LHCN-M2 (cell line): ENCODE measurements at places on chromosomes 5 and 9. TPM values are rescaled to one million over a fixed set of nuclear protein-coding genes. Genes with fewer than 3 reads are reported as not detected.

IFNA13 gene
- total RNA-seq, result not detected in 2 replicates

ARHGEF39 gene
- total RNA-seq, result 4.4 and 4.5 TPM in 2 replicates

AIF1L gene
- total RNA-seq, result 0.06 TPM in 1 of 2 replicates, not detected in the other

PCDHGA6 gene
- total RNA-seq, result 0.77 and 0.98 TPM in 2 replicates

GPSM1 gene
- 34.1 and 34.4 TPM in 2 replicates for total RNA-seq

TSSK1B gene
- total RNA-seq, result 0.06 and 0.52 TPM in 2 replicates

CCL21 gene
- not detected in 2 replicates for total RNA-seq

GEMIN5 gene
- total RNA-seq, result 22.6 and 27.3 TPM in 2 replicates

ATP6V1G1 gene
- 117 and 126 TPM in 2 replicates for total RNA-seq

RASGRF2 gene
- under 0.01 TPM in 1 of 2 replicates, not detected in the other for total RNA-seq

PRR16 gene
- 30.3 and 34.1 TPM in 2 replicates for total RNA-seq

DNA sequence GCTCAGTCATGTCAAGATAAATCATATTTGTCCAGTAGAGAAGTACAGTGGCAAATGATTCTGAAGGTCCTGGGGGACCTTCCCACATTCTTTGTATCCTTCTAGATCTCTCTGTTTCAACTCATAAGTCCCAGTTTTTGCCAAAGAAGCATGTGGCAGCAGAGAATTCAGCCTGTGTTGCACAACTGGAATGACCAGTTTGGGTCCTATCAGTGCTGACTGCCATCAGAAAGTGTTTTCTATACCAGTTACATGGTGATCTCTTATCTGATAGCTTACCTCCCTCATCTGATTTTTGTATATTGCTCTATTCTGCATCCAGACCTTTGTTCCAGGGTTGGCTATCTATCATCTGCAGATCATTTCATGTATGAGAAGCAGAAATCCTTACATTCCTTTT lies 21.7 kb downstream of the GM2A start:
- DNase-seq, result no peak

GRCh38 chr5:150556859-150557508 lies 49.1 kb downstream of the NDST1 start:
- DNase-seq, result no peak

DNA sequence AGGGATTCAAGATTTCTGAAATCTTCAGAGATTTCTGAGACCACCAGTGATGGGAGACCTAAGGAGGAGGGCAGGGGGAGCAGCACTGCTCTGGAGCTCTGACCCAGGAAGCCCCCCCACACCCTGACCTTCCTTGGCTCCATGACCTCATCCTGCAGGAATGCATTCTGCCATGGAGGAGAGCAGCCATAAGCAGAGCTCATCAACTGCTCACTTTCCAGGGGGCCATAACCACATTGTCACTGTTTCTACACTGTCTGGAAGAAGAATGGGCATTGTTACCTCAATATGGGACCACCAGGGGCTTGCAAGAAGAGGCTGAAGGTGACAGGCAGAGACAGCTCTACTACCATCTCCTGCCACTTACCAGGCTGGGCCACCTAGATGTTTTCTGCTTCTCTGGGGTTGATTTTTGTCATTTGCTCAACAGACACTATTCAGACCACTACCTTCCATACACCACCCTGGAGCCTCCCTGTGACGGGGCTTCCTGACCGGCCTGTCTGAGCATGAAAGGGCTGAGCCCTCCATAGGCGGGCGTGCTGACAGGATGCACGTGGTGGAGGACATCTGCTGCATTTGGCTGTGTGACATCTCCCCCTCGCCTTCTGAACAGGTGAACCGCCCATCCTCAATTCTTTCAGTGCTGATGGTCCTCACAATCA lies 2.3 kb upstream of the TSC1 start:
- peak; percentile 64 for DNase-seq

DNA sequence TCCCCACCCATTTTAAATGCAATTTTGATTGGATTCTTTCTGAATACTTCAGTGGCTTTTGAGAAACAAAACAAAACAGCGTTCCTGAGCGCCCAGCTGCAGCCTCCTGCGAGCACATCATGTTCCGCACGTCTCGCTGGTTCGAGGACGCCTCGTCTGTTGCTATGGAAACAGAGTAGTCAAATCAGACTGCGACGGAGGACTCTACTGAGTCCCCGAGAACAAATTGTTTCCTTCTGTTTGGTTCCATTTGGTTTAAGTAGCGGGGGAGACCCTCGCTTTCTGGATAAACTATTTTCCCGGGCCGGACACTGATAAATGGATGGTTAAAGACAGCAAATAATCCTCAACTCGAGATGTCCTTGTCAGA lies 69.0 kb downstream of the SLC28A3 start:
- peak; percentile 71 for DNase-seq

- DNase-seq, result no peak
These were observed 5.5 kb downstream of the MVB12B start for GRCh38 chr9:126331964-126332748.

DNA sequence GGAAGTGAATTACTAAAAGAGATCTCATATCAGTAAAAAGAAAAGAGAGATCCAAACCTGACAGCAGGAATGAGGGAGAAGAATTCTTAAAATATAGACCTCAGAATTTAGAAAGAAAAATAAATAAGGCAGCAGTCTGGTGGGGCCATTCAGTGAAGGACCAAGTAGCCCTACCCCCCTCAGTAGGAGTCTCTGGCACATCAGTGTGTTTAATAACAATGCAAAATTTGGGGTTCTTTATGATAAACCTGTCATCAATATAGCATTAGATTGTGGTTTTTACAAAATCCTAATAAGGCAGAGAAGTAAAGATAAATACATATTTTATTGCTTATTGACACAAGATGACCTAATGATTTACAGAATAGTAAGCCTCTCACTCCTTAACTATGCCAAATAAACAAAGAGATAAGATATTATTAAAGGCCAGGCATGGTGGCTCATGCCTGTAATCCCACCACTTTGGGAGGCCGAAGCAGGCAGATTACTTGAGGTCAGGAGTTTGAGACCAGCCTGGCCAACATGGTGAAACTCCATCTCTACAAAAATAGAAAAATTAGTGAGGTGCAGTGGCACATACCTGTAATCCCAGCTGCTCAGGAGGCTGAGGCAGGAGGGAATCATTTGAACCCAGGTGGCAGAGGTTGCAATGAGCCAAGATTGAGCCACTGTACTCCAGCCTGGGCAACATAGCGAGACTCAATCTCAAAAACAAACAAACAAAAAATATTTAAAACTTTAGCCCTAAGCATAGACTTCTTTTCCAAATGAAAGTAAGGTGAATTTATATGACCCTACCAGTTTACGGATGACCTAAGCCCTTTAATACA lies 108.6 kb downstream of the BASP1 start:
- no peak for DNase-seq

DNA sequence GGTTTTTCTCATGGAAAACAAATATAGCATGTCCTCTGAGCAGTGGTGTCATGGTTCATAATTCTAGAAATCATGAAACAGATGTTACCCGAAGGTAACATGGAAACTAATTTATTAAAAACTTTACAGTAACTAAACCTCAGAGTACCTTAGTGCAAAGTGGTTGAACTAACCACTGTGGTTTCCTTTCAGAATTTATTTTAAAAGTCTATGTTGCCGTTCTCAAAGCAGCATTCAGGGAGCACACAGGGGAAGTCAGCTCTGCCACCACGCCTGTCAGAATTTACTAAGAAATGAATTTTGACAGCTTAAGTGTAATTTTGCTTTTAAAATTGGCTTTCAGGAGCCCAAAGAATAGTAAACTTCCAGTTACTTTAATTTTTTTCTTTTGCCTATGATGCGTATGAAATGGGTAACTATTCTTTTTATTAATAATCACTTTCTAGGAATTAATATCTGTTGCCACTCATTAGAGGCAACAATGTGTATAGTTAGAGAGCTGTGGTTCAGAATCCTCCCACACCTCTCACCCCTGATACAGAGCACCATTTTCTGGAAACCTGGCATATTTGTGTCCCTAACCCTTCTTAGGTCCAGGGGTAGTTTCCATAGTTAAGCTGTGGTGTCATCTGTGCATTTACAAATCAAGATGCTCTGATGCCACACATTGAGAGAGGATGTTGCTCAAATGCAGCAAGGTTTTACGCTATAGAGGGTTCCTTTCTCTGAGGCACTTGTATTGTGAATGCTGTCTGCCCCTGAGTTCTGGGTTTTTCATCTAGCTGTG lies 202.6 kb downstream of the ZSWIM6 start:
- DNase-seq, result no peak

DNA sequence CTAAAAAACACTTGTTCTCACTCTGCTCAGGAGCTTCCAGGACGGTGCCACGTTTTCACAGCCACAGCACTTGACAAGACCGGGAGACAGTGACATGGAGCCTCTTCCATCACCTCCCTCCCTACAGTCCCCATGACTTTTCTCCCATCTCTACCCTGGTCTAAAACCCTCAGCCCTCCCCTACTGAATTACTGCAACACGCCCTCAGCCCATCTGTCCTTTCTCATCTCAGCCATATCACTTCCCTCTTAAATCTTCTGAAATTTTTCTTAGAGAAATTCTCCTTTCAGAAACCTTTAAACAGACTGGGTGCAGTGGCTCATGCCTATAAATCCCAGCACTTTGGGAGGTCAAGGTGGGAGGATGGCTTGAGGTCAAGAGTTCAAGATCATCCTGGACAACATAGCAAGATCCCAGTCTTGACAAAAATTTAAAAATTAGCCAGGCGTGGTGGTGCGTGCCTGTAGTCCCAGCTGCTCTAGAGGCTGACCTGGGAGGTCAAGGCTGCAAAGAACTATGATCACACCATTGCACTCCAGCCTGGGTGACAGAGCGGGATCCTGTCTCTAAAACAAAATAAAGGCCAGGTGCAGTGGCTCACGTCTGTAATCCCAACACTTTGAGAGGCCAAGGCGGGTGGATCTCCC lies 125.8 kb downstream of the MYO10 start:
- peak; percentile 37 for DNase-seq

DNA sequence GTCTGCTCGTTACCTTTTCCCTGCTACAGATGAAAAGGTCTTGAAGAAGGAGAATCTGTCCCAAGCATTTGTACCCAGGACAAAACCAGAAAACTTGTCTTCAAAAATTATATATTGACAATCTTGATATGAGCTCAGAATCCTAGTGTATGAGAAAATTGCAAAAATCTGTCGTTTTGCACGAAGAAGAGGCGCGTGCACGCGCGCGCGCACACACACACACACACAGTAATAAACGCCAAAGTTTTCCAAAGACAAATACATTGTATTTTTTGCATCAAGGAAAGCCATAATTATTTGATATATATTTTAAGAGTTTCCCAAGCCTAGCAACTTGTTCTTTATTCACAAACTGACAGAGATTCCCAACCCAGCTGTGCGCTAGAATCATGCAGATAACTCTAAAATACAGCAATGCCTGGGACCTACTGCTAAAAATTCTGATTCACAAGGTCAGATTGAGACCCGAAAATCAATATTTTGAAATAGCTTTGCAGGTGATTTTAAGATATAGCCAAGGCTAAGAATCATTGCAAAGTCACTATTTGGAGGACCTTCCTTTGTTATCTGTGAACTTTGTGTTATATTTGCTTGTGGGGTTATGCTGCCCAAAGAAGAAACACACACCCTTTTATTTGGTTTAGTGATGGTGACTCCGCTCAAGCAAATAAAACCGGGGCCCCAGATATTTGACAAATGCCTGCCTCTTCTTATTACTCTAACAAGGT lies 1287.7 kb upstream of the CDH6 start:
- DNase-seq, result no peak

DNA sequence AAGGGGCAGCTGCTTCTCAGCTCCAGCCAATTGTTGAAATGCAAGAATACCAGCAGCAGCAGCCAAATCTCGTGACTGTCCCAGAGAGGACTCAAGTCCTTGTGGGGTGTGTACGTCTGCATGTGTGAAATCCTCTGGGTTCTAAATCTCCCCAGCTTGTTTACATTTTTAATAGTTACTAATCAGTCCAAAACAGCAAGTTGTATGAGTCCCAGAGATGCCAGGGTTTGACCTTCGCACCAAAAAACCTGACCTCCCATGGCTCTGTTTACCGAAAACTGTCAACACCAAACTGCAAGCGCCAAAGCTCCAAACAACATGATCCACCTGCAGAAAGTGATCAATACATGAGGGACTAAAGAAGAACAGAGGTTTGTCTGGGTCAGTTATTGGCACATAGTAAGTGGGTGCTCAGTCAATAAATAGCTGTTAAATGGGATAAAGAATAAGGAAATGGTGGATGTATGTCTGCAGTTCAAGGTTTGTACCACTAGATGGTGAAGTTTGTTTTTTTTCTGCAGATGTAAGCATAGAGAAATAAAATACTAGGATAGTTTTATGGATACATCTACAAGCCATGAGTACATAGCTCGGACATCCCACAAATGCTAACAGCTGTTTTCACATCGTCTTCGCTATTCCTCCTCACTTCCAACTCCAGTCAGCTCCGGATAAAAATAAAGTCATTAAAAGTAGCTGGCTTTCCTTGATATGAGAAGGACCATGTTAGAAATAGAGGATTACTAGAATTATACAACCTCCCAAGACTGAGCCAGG lies 85.3 kb upstream of the ADRB2 start:
- DNase-seq, result peak; percentile 85

DNA sequence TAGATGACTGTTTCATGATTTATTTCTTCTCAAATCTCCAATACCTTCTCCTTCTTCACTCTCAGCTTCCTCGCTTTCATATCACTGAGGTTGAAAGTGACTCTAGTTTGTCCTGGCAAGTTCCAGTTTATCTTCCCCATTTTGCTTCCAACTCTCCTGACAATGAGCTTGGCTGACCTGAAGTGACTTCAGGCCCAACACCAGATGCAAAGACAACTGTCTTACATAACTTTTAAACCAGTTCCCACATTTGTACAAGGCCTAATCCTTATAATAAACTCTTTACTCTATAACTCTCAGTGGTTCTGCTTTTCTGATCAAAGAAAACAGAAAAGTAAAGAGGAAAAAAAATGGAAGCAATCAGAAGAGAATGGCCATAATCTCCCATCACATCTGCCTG lies 22.0 kb downstream of the GNG10 start:
- DNase-seq, result no peak

- DNase-seq, result no peak
These were observed 453.2 kb downstream of the CDH18 start for GRCh38 chr5:19534751-19535150.

GRCh38 chr5:132110930-132111329 lies 37.3 kb downstream of the CSF2 start:
- no peak for DNase-seq

DNA sequence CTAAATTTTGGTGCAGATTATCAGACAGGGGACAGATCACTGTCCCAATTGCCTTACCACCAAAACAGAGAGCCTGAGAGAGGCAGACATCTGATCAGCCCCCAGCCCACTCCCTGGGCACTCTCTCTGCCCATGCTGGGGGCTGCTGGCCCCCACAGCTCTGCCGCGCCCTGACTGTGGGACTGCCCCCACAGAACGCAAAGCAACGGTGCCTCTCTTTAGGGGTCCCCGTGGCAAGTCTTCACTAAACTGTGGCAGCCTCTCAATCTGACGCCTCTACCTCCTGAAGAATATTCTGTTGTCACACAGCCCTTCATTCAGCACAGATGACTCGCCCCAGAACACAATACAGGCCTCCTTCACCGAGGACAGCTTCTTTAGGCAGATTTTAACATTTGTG lies 197.4 kb downstream of the ERCC6L2 start:
- no peak for DNase-seq
